ENCODE measurements at places on chromosomes 12 and 14.
A peak's percentile ranks its signal among the peaks of the same experiment; 100 is the strongest.

GRCh38 chr12:122979908-122980182, 636 bp upstream of the ARL6IP4 start:
- DNase-seq: no peak

DNA sequence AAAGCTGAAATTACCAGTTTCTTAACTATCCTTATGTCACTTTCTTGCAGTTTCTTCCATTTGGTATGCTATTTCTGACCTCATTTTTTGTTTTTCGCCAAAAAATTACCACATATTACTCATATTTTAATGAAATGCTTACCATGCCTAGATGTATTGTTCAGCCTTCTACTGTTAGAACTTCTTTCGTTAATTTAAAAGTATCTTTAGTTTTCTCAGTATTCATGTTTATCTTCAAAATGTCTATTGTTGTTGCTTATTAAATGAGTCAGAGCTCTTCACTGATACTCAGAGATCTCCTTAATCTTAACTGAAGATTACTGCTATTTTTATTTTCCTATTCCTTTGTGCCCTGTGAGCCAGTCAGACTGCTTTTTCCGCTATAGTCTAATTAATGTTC, 20.5 kb downstream of the RAP1B start:
- no peak for DNase-seq

- no peak for DNase-seq
Measured at GRCh38 chr12:13628067-13628466, 353.3 kb downstream of the GRIN2B start.

DNA sequence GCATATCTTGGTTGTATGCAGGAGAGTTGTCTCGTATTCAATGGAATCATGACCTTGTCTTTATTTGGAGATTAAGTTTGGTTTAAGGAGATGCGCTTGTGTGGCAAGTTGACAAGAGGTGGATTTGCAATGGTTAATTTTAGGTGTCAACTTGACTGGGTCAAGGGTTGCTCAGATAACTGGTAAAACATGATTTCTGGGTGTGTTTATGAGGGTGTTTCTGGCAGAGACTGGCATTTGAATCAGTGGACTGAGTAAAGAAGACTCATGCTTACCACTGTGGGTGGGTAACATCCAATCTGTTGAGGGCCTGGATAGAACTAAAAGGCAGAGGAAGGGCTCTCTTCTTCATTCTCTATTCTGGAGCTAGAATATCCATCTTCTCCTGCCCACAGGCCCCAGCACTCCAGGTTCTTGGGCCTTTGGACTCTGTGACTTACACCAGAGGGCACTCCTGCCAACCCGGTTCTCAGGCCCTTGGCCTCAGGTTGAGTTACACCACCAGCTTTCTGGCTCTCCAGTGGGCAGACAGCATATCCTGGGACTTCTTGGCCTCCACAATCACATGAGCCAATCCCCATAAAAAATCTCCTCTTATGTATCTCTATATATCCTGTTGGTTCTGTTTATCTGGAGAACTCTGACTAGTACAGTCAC, 141.5 kb upstream of the ARID2 start:
- no peak for DNase-seq

- DNase-seq: no peak
Measured at GRCh38 chr12:55875704-55876467, 33.1 kb upstream of the MMP19 start.

DNA sequence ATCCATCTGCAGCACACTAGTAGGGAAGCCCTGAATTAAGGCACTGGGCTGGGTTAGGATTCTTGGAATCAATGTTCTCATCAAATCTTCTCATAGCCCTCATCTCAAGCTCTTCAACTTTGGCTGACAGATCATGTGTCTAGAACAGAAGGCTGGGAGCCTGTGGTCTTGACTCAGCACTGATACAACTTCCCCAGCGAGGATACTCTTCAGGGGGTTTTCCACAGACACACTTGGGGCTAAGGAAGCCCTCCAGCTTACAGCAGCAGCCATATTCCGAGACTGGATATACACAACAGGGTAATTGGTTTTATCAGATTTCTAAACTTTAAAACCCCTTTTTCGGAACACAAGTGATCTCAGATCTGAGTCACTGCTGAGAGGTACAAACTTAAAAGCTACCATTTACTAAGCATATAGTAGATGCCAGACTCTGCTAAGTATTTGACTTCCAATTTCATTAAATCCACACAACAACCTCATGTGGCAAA, 3.5 kb downstream of the FMNL3 start:
- DNase-seq: no peak

GRCh38 chr14:56809270-56810146, 771 bp downstream of the OTX2 start:
- no peak for DNase-seq

GRCh38 chr14:20632831-20633691, 8.4 kb downstream of the OR6S1 start:
- DNase-seq: peak; percentile 67

DNA sequence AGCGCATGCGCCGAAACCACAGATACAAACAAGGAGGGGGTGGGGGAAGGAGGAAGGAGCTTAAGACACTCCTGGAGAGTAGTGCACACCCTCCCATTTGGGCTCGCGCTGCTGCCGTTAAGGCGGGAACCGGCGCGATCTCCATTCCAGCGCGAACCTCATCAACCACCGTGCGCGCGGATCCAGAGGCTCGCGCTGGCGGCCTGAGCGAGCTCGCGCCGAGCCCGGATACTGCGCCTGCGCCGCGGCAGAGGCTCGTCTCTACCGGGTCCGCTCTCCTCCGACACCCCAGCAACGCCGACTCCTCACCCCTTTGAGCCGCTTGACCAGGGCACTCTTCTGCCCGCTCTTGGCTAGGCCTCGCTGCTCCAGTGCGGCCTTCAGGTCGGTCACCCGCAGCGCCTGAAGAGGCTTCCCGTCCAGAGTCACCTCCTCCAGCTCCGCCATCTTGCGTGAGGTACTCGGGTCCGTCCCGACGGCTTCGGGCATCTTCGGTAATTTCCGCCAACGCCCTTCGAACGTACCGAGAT, at the start of gene ACIN1:
Gene ACIN1 (minus strand): TSS at position 471 of the 530 bp plus-strand sequence. CDS start 24 bp downstream, at position 447.
- peak; percentile 97 for DNase-seq

DNA sequence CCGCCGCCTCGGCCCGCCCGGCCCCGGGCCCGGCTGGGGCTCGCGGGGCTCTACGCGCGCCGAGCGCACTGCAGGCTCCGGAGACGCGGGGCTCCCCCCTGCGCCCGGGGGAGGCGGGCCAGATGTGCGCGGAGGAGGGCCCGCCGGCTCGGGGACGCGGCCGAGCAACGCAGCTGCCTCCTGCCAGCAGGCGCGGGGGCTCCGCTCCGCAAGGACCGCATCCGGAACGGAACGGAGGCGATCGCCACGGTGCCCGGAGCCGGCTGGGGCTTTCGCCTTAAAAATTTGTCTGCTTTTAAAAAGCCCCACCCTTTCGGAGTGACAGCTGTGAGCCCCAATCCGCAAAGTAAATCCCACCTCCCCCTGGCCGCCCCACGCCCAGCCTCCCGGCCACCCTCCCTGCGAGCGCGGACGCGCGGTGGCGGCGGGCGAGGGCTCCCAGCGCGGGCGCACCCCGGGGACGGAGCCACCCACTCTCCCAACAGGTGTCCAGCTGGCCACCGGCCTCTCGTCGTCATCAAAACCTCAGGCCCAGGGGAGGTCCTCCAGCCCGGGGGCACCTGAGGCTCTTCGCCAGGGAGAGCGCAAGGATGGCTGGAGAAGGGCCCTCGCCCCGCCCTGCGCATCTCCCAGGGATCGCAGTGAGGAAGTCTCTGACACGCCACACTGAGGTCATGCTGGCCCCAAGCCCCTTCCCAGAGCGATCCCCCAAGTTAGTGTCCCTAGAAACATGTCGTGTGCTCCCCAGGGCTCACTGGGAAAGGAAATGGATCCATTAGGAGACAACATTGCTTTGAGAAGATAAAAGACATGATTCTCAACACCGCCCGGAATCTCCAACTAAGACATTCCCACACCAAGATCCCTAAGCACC, at the start of gene TMEM132D:
Gene TMEM132D (minus strand): TSS at position 70 of the 874 bp plus-strand sequence.
- DNase-seq: no peak
